NCI-H1436 (cell line): ENCODE measurements at places on chromosomes 16 and 17.

DNA sequence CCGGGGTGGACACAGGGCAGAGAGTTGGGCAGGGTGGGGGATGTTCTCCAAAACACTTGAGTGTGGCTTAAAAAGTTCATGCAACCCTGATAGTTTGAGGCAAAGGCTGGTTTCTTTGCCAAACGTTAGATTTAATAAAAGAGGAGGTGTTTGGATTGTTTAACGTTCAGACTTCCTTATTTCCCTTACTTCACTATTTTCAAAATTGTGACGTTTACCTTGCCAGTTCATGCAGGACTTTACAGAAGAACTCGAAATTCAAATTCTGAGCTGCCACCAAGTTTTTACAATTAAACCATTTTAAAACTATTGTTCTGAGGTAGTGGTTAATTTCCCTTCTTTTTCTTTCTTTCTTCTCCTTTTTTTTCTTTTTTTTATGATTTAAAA, 5.5 kb downstream of the SEC14L1 start:
- no peak for DNase-seq

- DNase-seq, result no peak
Measured at GRCh38 chr16:30758988-30759491, 2.8 kb downstream of the CFAP119 start.

DNA sequence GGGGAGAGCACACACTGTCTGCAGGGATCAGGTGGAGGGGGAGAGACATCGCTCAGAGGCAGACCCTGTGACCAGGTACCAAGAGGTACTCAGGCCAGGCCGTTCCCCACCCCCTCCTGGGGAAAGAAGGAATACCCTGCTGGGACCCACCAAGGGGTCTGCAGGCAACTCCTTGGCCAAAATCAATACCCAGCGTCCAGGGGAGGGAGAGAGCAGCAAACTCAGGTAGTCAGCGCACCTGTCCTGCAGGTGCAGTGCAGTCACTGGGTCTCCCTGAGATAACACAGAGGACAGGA, 57.5 kb upstream of the DOC2B start:
- DNase-seq, result no peak

DNA sequence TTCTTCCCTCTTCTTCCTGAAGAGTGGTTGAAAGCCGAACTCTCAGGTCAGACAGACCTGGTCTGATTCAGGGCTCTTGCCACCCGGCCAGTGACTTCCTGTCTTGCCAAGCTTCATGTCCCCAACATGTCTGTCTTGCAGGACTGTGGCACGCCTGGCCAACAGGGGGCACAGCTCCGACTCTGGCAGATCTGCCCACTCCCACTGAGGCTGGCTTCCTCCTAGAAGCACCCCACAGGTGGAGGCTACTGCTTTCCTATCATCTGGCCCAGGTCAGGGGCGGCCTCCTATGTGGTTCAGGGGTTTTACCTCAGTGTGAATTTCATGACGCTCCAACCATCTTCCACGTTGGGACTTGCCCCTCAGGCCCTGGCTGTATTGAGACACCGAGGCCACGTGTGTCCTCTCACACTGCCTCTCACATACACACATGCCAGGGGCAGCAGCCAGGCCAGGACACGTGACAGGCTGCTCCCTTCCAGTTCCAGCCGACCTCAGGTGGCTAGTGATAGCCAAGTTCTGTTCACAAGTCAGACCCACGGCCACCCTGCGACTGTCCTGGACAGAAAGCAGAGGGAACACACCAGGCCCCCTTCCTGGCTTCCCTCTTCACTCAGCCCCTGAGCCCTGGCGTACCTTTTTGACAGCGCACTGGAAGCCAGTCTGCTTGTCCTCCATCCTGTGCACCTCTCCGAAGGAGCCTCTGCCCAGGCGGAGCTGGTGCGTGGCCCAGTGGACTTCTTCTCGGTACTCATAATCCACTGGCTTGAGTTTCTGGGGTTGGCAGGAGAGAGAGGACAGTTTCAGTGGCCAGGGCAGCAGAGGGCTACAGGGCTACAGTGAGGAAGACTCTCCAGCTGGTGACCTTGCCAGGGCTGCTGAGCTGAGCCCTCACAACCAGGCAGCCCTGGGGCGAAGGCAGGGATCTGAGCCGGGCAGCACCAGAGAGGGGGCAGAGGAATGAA, 22.6 kb upstream of the SPATA32 start:
- no peak for DNase-seq

- DNase-seq, result no peak
Measured at GRCh38 chr16:89737341-89738071, 16.2 kb downstream of the ZNF276 start.

DNA sequence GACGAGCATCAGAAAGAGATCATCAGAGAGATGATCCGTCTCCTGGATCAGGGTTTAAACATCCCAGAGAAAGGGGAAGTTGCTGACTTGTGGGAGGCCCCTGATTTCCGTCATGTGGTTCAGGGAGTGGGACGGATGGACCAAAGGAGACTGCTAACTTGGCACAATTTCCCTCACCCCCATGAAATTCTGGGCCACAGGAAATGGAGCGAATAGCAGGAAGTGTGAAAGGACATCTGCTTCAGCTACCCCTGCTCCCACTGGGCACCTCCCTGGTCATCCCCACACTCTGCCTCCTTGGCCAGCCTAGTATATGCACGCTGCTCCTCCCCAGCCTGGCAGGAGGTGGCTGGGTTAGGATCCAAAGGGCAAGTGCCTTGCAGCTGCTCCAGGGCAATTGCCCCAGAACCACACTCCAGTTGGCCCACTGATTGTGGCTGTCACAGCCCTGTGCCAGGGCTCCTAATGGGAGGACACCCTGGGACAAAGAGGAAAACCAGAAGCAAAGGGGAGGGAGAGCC, 1.3 kb downstream of the ARRB2 start:
- DNase-seq, result no peak

- no peak for DNase-seq
Measured at GRCh38 chr17:9705745-9706144, 60.4 kb downstream of the USP43 start.
